Ovary (tissue), 10 donors: ENCODE measurements at places on chromosomes 11 and 22. TPM values are rescaled to one million over a fixed set of nuclear protein-coding genes. Genes with fewer than 3 reads are reported as not detected.

GRCh38 chr11:10401256-10401655, 53.8 kb upstream of the AMPD3 start:
- DNase-seq = no peak

- no peak for DNase-seq
These were observed 1.1 kb downstream of the MOB2 start for GRCh38 chr11:1485504-1485885.

DNA sequence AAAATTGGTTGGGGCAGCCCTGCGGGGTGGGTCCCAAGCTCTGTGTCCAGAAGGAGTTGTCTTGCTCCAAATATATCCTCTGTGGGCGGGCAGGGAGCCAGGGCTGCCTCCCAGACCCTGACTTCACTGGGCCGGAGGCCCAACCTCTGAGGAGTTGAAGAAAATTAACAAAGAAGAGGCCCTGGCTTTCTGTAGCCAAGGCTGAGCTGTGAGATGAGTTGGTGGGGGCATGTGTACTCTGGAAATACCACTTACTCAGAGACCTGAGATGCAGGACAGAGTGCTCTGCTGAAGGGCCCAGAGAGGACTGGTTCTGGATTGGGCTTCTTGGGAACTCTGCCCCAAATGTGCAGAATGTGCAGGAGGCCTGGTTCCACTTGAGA, 96.3 kb downstream of the SWAP70 start:
- DNase-seq = peak; percentile 95

Gene BATF2
- total RNA-seq = 3.4 TPM
